ENCODE measurements at places on chromosomes 2 and 18.

GRCh38 chr2:118371515-118371914 is 283.2 kb downstream of the INSIG2 start:
- DNase-seq, result no peak

DNA sequence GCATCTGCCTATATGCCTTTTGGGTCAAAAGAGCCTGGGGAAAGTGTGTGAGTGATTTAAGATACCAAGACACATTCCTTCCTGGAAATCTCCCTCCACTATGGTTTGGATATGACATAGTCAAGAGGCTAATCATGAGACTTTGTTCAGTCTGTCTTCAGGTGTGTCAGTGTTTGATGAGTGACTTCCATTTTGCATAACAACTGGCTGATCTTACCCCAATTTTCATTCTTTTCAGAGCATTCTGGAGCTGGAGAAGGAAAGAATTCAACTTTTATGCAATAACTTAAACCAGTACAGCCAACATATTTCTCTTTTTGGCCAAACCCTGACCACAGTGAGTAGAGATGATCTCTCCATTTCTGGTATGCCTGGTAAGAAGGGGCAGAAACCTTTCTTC is 39.4 kb downstream of the SPC25 start:
- no peak for DNase-seq

GRCh38 chr18:30862900-30863299 is 179.6 kb downstream of the DSC3 start:
- no peak for DNase-seq

DNA sequence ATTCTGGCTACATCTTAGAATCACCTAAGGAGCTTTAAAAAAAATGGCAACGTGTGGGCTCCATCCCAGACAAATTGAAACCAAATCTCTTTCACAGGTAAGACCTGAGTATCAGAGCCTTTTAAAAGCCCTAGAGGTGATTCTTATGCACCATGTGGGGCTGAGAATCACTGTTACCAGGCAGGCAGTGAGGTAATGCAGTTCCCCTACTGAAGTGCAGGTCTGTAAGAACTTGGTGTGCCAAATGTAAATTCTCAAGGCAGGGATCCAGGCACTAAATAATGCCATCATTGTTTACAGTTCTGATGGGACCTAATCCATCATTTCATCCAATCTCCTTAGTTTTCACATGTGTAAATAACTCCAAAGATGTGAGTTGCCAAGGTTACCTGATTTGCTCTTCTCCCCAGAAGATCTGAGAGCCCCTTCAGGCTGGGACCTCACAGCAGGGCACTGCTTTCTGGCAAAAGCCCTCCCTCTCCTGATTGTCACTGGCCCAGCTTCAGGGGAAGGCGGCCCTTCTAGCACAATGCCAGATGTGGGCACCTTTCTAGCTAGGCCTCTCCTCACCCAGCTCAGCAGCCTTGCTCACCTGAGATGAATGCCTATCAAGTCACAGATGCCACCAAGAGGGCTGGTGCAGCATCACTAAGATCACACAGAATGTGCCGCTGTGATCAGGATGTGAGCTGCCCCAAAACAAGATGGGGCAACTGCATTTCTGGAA is 73.6 kb upstream of the RGPD5 start:
- DNase-seq, result no peak
